ENCODE measurements at places on chromosomes 6 and 20.

GRCh38 chr6:6545616-6546317 is 42.8 kb upstream of the LY86 start:
- DNase-seq: no peak

GRCh38 chr6:170344631-170345576 is 38.3 kb downstream of the FAM120B start:
- no peak for DNase-seq

- no peak for DNase-seq
Observed at GRCh38 chr6:121008553-121008952, 325.7 kb downstream of the TBC1D32 start.

- DNase-seq: no peak
Observed at GRCh38 chr20:9290331-9290730, 221.4 kb downstream of the PLCB4 start.

DNA sequence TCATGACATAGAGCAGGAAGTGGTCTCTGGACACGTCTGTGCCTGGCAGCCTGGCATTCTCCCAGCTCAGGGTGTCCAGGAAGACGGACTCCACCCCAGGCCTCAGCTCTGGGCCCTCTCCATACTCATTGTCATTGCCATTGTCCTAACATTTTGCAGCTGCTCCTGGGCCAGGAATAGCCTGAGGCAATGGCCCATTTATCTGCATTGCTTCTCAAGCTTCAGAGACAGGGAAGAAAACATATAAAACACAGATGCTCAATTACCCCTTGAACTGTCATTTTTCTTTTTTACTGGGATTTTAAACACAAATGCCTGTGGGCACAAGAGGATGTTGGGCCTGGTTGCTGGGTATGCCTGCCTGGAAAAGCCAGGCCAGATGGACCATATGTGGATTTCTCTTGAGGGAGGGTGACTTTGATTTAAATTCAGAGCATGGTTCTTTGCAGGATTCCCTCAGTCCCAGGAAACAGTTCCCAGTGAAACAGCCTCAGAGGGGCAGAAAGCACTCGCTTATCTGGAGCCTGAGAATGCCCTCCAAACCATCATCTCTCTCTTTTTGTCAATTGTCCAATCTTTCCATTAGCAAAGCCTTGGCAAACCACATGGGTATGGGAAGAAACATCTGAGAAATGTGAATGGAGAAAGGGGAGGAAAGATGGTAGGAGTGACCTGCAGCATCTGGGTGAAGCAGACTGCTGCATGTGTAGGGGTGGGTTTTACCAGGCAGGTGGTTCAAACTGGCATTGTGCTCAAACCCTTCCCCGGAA is 17.9 kb downstream of the LAMP5 start:
- no peak for DNase-seq
